ENCODE measurements at places on chromosomes 16 and 17. TPM values are rescaled to one million over a fixed set of nuclear protein-coding genes. Genes with fewer than 3 reads are reported as not detected.

ACOX1 gene
- total RNA-seq, result 32.2 TPM

TEKT5 gene
- not detected for total RNA-seq

NETO2 gene
- 4.1 TPM for total RNA-seq

TMUB2 gene
- 26.7 TPM for total RNA-seq

SLX1A gene
- 123 TPM for total RNA-seq

GPR139 gene
- not detected for total RNA-seq

GRCh38 chr16:30775131-30775391, 11.9 kb downstream of the ZNF629 start:
- H3K27ac ChIP-seq, result peak overlapping the region; percentile 95
- peak overlapping the region; percentile 92 for H3K4me3 ChIP-seq
- no peaks in the 10 kb centered on the region for H3K27me3 ChIP-seq
- DNase-seq, result no peak
- H3K36me3 ChIP-seq, result peaks cover 43% of the 10 kb centered on the region

DNA sequence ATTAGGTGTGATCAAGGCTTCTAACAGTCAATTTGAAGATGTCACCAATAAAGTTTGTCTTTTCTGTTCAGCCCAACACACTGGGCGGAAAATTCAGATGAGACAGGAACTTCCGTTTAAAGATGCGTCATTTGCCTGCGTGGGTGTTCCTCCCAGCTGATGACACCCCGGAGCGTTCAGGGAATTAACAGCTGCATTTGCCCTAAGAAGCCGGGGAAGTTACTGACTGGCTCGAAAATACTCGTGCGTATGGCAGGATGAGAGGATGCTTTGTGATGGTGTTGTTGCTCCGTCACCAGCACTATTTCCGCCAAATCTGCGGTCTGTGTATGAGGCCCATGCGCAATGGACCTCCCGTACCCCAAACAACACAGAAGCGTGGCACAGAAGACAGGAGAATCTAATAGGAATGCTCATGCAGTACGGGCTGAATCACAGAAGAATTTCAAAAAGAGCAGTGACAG, 11.9 kb upstream of the PVALEF start:
- H3K27ac ChIP-seq, result no peak overlapping the region
- H3K4me3 ChIP-seq, result no peak overlapping the region
- H3K36me3 ChIP-seq, result no peaks in the 10 kb centered on the region
- no peaks in the 10 kb centered on the region for H3K27me3 ChIP-seq

DNA sequence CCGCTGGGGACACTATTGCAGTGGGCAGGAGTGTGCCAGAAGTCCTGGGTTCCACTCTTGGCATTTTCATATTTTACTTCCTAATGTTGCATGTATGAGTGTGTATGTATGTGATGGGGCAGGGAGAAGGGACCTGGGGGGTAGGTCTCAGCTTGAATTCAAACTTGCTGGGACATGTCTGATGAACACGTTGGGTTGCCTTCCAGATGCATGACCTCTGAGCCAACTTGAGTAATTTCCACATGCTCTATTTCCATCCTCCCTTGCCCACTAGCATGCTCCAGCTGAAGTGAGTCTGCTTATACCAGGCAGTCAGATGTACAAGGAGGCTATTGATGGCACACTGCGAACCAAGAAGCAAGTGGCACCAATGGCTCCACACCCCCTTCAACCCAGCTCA, 32.9 kb upstream of the SRSF1 start:
- no peak overlapping the region for H3K27ac ChIP-seq
- H3K4me3 ChIP-seq, result no peak overlapping the region
- peaks cover 41% of the 10 kb centered on the region for H3K27me3 ChIP-seq
- H3K36me3 ChIP-seq, result no peaks in the 10 kb centered on the region

DNA sequence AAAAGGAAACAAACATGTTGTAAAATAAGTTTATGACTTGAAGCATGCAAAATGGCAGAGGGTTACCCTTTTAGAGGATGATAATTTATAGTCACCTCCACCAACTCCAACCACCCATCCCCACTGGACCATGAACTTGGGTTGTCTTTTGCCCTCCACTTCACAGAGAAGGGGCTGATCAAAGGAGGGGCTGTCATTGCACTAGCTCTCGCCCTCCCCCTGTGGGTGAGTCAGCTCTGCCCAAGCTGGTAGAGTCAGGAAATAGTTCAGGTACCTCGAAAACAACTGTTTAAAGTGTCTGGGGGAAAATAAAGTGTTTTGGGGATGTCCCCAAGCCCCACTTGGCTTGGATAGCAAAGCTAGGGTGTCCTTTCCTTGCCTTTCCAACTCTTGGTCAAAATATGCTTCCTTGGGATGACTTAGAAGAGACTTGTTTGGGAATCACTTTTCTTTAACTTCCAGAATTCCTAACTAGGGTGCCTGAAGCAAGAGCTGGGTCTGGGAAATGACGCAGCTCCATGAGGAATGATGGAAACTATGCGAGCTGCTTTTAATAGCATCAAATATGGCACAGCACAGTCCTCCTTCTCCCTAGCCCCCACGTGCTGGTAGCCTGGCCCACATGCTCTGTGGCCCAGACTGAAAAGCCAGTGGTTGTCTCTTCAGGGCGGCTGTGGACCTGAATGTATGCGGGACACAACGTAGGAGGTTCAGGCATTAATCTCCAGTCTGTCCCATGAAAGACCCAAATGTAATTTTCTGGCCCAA, 40.7 kb downstream of the TBX4 start:
- no peaks in the 10 kb centered on the region for H3K36me3 ChIP-seq
- H3K27me3 ChIP-seq, result peaks cover 2% of the 10 kb centered on the region
- H3K4me1 ChIP-seq, result peaks cover 4% of the 10 kb centered on the region
- H3K27ac ChIP-seq, result no peak overlapping the region

DNA sequence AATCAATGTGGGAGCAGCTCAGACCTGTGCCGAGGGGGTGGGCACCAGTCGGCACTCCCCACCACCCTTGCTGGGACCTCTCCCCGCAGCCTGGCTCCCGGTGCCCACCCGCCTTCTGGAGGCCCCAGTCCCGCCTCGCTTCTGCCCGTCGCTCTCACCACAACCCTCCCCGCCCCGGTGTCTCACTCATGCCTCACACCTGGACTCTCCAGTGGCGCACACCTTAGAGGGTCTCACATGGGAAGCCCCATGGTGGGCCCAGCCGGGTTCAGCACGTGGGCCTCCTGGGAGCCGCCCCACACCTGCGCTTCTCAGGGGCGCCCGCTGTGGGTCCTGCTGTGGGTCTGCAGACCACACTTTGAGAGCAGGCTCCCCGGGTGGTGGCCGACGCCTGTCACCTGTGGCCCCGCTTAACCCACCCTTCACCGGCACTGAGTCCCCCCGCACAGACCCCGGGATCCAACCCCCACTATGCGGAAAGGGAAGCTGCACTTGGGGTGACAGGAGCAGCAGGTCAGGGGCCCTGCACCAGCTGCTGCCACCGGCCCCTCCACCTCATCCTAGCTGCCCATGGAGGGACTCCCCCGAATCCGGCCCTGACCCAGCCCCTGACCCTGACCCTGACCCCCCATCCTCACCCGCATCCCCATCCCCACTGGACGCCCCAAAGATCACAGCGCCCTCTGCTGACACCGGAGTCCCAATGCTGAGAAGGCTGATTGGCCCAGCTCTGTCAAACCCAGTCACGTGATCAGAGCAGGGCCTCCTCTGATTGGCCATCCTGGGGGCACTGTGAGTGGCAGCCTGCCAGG, 27.4 kb upstream of the SLC38A10 start:
- peaks cover 9% of the 10 kb centered on the region for H3K27me3 ChIP-seq
- no peak overlapping the region for H3K4me3 ChIP-seq
- DNase-seq, result peak; percentile 51
- H3K27ac ChIP-seq, result no peak overlapping the region

GRCh38 chr17:2062571-2063183, 7.8 kb downstream of the HIC1 start:
- peak overlapping the region; percentile 79 for H3K27ac ChIP-seq
- peaks cover 77% of the 10 kb centered on the region for H3K36me3 ChIP-seq
- DNase-seq, result no peak
- no peak overlapping the region for H3K4me3 ChIP-seq

GRCh38 chr17:33523577-33523981, 230.5 kb upstream of the ASIC2 start:
- DNase-seq, result no peak
- H3K27me3 ChIP-seq, result no peaks in the 10 kb centered on the region
- no peak overlapping the region for H3K27ac ChIP-seq
- H3K36me3 ChIP-seq, result no peaks in the 10 kb centered on the region

DNA sequence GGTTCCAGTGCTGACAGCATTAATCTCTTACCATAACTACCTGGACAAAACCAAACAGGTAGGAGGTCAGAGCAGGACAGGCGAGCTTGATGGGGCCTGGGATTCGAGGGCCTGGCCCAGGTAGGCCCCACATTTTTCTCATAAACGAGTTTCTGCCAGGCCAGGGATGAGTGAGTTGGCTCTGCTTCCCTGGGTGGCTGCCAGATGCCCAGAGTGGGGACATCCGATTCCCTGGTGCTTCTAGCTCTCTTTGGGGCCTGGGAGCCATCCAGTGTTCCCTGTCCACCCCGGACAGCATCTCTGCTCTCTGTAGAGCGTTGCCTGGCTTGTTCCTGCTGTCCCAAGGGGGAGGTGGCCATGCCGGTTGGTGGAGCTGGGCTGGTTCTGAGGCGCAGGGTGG, 25.1 kb downstream of the TSC2 start:
- no peaks in the 10 kb centered on the region for H3K4me1 ChIP-seq

DNA sequence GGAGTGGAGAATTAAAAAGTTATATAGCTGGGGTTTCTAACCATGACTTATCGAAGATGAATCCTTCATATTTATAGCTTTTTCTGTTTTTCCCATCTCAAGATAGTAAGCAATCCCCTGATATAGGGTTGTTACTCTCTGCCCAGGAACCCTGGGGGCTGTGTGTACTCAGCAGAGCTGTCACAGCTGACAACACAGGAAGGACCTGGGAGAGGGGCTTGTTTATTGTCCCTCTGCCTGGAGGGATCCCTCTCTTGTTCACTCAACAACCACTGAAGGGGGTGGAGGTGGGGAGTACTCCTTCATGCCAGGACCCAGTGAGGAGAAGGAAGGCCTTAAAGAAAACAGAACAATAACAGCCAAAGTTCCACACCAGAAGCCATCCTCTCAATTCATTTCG, 19.8 kb downstream of the ASIC2 start:
- H3K27me3 ChIP-seq, result peaks cover 3% of the 10 kb centered on the region
- no peak for DNase-seq
- H3K4me1 ChIP-seq, result no peaks in the 10 kb centered on the region
- H3K27ac ChIP-seq, result no peak overlapping the region
- no peak overlapping the region for H3K4me3 ChIP-seq

- H3K4me1 ChIP-seq, result peaks cover 23% of the 10 kb centered on the region
- H3K27me3 ChIP-seq, result peaks cover 11% of the 10 kb centered on the region
- DNase-seq, result peak; percentile 67
Observed at GRCh38 chr16:86664522-86665318, 86.4 kb downstream of the FOXL1 start.

GRCh38 chr17:20961586-20961985, 81.2 kb downstream of the USP22 start:
- DNase-seq, result no peak
- H3K27ac ChIP-seq, result no peak overlapping the region
- H3K36me3 ChIP-seq, result no peaks in the 10 kb centered on the region
- no peaks in the 10 kb centered on the region for H3K4me1 ChIP-seq
- peaks cover 20% of the 10 kb centered on the region for H3K27me3 ChIP-seq

DNA sequence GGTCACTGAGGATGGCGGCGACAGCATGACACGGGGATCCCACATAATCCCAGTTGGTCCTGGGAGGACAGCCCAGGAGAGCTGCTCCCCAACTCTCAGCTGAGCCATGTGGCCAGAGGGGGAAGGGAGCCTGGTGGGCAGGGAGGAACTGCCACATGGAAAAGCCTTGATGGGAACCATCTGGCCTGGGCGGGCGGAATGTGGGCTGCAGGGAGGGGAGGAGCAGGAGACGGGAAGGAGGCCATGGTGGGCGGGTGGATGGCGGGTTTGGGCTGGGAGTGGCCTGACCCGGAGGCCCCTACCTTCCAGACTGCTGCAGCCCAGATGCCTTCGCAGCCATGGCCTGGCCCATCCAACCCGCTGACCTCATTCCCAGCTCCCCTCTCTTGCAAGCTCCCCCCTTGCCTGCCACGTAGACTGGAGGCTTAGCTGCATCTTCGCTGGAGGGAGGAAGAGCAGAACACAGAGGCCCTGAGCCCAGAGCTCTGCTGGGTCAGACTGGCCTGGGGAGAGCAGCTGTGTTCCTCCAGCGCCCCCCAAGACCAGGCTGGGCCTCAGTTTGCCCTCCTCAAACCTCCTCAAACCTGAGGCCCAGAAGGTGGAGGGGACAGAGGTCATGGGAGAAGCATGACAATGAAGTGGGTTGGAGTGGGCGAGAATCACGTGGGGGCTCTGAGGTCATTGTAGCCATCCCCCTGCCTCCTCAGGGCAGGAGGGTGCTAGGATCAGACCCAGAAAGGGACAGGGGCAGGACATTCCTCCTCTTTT, 8.2 kb upstream of the COL1A1 start:
- H3K4me1 ChIP-seq, result peaks cover 14% of the 10 kb centered on the region
- no peaks in the 10 kb centered on the region for H3K36me3 ChIP-seq
- DNase-seq, result no peak
- H3K4me3 ChIP-seq, result no peak overlapping the region

DNA sequence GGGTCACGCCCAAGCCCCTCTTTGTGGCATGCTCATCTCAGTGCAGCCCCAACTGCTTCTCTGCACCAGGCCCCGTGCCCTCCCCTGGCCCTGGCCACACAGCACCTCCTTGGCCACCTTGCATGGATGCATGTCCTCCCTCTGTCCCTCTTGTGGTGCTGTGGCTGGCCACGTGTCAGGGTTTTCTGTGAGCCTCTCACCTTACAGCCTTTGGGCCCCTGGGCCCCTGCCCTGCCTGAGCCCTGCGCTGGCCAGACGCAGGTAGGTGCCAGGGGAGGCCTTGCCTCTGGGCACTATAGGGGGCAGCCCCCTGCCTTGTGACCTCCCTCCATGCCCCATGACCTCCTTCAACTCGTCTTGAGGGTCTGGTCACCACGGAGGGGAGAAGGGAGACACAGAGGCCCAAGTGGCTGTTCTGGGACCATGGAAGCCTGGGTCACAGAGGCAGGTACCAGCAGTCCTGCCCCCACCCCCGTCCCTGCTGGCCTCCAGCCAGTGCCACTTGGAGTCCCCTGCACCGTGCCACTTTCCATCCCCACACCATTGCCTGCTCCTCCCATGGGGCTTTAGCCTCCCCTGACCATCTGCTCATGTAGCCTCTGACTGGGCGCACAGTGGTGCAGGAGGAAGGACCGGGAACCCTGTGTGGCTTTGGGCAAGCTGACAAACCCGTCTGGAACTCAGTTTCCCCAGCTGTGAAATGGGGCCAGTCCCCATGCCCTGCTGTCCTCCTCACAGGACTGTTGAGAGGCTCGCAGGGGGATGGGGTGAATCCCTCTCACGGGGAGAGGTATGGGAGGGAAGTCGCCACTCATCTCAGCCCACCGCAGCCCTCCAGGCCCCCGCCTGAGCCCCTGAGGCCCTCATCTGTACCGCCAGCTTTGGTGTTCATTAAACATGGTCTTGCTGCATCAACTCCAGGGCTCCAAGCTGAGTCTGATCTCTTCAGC, 11.5 kb upstream of the ATP6V0C start:
- H3K4me3 ChIP-seq, result no peak overlapping the region
- no peak overlapping the region for H3K27ac ChIP-seq
- no peaks in the 10 kb centered on the region for H3K27me3 ChIP-seq

- DNase-seq, result no peak
- no peaks in the 10 kb centered on the region for H3K4me1 ChIP-seq
- no peaks in the 10 kb centered on the region for H3K27me3 ChIP-seq
- no peaks in the 10 kb centered on the region for H3K36me3 ChIP-seq
- no peak overlapping the region for H3K27ac ChIP-seq
Observed at GRCh38 chr17:56144223-56144622, 9.1 kb upstream of the ANKFN1 start.

- peaks cover 2% of the 10 kb centered on the region for H3K27me3 ChIP-seq
- DNase-seq, result no peak
- H3K36me3 ChIP-seq, result no peaks in the 10 kb centered on the region
- peaks cover 2% of the 10 kb centered on the region for H3K4me1 ChIP-seq
- H3K4me3 ChIP-seq, result no peak overlapping the region
Observed at GRCh38 chr17:81333616-81334368, 38.7 kb upstream of the SLC38A10 start.

Data from activated CD8-positive, alpha-beta T cell treated with anti-CD3 and anti-CD28 coated beads, Interleukin-2, amount 10 ng/mL, durations not matched to agents 7 days and 5 days (primary cell).